ENCODE measurements at places on chromosomes 3 and 15.

DNA sequence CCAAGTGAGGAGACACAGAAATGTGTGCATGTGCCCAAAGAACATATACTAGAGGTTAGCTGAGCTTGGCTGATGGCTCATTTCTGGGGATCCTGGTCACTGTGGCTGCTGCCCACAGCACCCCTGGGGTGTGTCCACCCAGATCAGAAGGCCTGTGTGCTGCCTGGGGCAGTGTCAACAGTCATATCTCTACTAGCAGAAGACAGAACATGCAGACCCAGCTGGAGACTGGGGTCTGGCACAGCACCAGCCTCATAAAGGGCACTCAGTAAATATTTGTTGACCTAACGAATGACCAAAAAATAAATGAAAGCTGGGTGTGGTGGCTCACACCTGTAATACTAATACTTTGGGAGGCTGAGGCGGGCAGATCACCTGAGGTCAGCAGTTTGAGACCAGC lies 16.4 kb downstream of the CHRNA3 start:
- DNase-seq, result no peak

DNA sequence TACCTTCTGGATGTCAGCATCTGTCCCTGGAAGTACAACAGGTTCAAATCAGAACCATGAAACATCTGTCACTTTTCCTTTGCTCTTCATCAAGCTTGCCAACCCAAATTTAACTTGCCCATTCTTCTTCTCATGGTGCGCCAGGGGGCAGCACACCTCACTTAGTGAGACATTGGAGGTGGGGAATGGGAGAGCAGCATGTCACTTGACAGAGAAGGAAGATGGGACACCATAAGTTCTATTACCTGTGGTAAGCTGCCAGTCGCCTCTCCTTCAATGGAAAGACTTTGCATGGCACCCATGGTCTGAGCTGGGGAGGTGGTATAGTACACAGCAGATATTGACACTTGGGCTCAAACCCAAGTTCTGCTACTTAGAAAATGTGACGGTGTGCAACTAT lies 2.9 kb downstream of the SCN5A start:
- no peak for DNase-seq

DNA sequence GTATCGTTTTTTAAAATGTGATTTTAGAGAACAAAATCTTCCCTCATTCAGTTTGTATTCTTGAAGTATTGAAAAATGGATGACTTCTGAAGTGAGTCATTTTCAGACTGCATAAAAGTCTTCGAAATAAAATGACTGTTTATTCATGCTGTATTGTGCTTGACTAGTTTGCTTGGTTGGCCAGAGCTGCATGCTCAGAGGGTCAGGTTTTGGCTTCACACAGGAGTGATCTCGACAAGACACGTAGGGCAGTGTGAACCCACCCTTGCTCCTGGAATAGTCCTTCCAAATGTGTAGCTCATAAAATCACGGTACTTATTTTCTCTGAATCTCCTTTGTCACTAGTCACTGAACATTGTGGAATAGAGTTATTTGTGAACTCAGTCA lies 73.3 kb downstream of the FNDC3B start:
- DNase-seq, result no peak

DNA sequence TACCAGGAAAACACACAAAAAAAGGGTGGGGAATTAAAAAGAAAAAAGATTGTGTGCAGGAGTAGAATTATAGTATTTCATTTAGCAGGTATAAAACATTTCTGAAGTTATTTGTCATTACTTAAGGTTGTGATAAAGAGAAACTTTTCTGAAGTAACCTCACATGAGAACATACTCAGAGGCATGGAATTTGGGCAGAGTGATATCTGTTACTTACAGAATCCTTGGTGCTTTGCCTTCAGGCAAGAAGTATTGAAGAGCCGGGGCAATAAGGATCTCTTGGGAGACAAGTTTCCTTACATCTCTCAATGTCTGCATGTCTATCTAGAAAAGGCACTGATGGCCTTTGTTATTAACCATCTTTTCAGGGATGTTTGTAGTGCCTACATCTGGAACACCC lies 179.7 kb upstream of the ROBO1 start:
- no peak for DNase-seq

DNA sequence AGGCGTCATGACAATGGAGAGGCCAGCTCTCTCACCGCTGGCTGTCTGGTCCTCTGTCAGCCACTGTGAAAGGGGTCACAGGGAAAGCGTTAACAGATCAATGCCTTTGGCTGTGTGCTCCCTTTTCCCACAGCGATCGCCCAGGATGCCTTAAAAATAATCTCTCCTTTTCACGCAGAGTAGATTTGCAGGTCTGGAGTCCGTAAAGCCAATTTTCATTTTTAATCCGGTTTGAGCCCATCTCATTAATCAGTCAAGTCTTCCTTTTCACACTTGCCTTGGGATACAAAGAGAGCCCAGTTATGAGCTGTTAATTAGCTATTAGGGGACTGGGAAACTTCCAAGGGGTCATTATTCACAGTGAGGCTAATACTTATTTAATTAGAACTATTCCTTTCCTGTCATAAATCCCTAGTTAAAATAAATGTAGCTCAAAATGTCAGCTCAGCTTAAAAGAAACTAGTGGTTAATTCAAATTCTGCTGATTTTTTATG lies 104.3 kb upstream of the RASGRP1 start:
- DNase-seq, result no peak

- DNase-seq, result no peak
Observed at GRCh38 chr3:100277255-100277800, 16.5 kb downstream of the TBC1D23 start.

GRCh38 chr15:78988361-78988911 lies 43.6 kb upstream of the CTSH start:
- no peak for DNase-seq

DNA sequence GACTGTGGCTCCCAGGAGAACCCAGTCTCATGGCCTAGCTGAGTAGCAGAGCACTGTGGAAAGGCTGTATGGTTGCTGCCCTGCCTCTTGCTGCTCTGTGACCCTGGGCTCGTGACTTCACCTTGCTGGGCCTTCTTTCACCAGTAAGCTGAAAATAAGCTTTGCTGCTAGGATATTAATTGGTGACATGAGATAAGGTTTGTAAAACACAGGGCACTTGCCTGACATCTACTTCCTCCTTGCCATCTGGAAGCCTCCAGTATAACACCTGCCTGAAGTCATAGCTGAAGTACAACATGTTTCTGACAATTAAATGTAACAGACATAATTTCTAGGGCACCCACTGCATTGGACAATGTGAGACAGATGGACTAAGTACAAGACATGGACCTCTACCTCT lies 53.6 kb downstream of the CLEC3B start:
- no peak for DNase-seq

GRCh38 chr15:66040211-66040892 lies 171.1 kb downstream of the RAB11A start:
- no peak for DNase-seq

DNA sequence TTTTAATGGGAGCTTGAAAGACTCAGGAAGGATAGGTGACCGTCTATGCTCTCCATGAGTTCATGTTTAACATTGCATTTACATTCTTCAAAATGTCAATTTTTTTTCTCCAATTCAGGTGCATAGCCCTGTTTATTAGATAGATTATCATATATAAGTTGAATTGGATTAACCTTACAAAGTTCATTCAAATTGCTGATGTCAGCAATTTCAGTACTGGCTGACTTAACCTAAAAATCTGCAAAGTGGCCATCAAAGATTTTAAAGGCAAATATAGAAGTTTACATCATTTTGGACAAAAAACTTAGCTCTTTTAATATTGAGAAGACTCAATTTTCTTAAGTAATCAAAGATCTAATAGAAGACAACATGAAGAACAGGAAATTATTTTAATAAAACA lies 57.8 kb downstream of the MINDY4B start:
- no peak for DNase-seq

Data from stimulated activated CD4-positive, alpha-beta T cell treated with anti-CD3 and anti-CD28 coated beads, Interleukin-12 subunit alpha, Interleukin-12 subunit beta, amount 100 ng/mL, for 24 hours (primary cell).